Heart right ventricle (tissue), 16 donors: ENCODE measurements at places on chromosomes 1 and 21. TPM values are rescaled to one million over a fixed set of nuclear protein-coding genes. Genes with fewer than 3 reads are reported as not detected.
A peak's percentile ranks its signal among the peaks of the same experiment; 100 is the strongest.

DNA sequence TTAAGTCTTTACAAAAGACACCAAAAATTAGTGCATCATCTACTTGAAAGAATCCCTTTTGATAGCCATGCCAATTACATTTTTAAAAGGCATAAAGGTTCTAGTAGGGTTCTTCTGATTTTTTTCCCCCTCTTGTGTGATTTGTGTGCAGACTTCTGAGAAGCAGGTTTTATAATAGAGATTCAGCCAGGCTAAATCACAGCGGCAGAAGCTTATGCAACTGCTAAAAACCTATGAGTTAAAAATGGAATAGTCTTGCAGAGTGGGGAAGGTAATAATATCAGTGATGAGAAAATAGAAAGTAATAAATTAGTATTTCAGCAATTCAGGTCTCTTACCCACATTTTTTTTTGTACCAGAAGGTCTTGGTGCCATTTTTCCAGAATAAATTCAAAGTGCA, 17.7 kb downstream of the STUM start:
- DNase-seq: no peak

The TRIM58 gene
- total RNA-seq: 0.32 TPM

The POGK gene
- 10.2 TPM for total RNA-seq

DNA sequence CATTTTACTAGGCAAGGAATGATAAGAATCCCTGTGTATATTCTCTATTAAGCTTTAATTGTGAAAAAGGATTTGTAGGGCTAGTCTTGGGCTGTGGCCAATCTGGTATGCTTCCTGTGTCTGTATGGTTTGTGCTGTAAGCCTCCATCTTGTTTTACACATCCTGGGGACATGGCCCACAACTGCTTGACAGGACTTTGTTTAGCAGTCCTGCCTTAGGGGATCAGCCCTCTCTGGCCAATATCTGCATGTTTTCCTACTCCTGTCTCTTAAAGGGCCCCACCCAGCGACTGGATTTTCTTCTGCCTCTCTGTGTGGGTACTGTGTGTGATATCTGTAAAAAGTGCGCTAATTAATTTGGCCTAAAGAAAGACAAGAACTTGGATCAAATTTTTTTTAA, 813.2 kb downstream of the PLA2G4A start:
- no peak for DNase-seq

The DAB1 gene
- 16.6 TPM for total RNA-seq

The FCAMR gene
- not detected for total RNA-seq

GRCh38 chr21:42850866-42851391, 28.4 kb downstream of the WDR4 start:
- no peak for DNase-seq

- DNase-seq: no peak
Observed at GRCh38 chr21:45167796-45168222, 93.4 kb downstream of the ADARB1 start.

GRCh38 chr1:86466986-86467385, 1.7 kb upstream of the CLCA1 start:
- DNase-seq: no peak

DNA sequence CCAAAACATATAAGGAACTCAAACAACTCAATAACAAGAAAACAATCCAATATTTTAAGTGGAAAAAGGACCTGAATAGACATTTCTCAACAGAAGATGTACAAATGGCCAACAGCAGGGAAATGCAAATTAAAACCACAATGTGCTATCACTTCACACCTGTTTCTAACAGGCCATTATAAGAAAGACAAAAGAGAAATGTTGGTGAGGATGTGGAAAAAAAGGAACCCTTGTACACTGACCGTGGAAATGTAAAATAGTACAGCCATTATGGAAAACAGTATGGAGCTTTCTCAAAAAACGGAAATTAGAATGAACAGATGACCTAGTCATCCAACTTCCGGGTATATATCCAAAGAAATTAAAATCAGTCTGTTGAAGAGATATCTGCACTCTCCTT, 37.8 kb upstream of the CD2 start:
- no peak for DNase-seq

GRCh38 chr1:195105281-195105680, 1503.0 kb downstream of the KCNT2 start:
- no peak for DNase-seq

GRCh38 chr1:91885213-91885715, 687 bp downstream of the TGFBR3 start:
- peak; percentile 39 for DNase-seq

- DNase-seq: peak; percentile 85
Observed at GRCh38 chr1:58768971-58769808, 14.7 kb downstream of the JUN start.

- DNase-seq: no peak
Observed at GRCh38 chr1:93475681-93476080, 27.8 kb downstream of the FNBP1L start.

- peak; percentile 95 for DNase-seq
Observed at GRCh38 chr1:44775078-44775929, at the start of gene RPS8. Gene RPS8 (plus strand): TSS chr1:44775540. CDS start chr1:44775597, 57 bp downstream.

The SLAMF7 gene
- 0.38 TPM for total RNA-seq

The OTUD7B gene
- 31.2 TPM for total RNA-seq

- no peak for DNase-seq
Observed at GRCh38 chr1:175510914-175511313, 232.5 kb downstream of the TNR start.

DNA sequence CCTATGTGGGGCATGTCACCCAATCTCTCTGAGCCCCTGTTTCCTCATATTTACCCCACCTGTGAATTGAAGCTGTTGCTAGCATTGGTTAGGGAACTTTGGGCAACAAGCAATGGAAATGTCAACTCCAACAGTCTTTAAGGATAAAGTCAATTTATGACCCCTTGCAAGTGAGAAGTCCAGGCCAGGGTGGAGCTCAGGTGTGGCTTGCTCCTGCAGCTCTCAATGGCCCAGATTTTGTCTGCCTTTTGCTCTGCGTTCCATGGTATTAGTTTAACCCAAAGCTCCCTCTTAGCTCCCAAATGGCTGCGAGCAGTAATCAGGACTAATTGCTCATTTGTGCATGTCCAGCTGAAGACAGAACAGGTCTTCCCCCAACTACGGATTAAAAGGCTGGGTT, 70.4 kb upstream of the ABCG1 start:
- no peak for DNase-seq
